ENCODE measurements at places on chromosomes 1 and 21.

GRCh38 chr1:230067871-230068620 lies 1.0 kb downstream of the GALNT2 start:
- DNase-seq = no peak

DNA sequence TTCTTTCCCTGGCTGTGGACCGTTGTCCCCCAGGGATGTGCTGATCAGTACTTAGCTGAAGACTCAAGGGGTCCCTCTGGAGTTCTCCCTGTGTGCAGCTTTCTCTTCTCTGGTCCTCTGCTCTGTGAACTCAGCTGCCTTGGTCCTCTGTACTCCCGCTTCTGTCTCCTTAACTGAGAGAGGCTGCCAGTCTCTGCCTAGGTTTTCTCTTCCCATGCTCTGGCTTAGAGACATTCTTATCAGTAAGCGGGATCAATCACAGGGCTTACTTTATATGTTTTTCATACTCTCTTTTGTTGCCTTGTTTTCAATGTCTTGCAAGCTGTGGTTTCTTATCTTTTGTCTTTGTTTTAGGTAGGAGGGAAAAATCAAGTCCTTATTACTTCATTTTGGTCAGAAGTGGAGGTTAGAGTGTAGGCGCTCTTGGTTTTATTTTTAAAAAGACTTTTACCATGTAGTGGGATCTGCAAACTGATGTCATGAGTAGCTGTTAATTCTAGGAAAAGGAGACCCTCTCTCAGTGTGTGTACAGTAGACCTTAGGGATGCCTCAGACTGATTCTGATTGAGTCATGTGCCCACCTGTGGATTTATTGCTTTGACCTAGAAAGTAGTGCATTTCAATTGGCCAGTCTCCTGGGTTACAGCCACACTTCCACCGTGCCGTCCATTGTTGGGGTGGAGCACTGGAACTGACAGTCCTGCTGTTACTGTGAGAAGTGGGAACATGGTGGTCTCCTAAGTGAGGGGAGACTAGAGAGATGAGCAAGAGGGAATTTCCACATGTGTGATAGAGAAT lies 46.6 kb downstream of the TTC3 start:
- no peak for DNase-seq

DNA sequence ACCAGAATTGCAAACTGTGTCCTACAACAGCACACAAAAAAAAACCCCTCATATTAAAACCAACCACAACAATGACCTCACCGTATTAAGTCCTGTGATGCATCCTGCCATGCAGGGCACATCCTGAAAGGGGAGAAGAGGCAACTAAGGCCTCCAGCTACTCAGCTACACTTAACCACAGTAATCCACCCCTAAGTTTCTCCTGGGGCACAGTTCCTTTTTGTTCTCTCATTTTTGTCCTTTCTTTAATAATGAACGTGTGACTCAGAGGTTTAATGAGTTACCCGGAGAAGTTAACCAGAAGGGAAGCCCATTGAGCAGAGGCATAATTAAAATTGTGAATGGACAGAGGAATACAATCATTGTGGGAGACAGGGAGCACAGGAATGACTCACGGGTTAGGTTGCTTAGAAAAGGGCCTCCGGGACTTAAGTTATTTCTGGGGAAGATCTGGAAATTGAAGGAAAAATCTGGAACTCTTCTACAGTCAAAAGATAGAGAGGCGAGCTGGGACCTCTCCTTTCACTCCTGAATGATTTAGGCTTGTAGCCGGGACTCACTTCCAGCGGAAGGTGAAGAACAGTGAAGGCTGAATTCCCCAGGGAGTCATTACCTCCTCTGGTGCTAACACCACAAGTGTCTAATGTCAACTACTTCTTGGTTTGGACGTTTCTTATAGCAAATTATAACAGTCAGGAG lies 36.9 kb upstream of the HIVEP3 start:
- no peak for DNase-seq

- DNase-seq = no peak
Measured at GRCh38 chr1:85135392-85135798, 65.4 kb downstream of the SYDE2 start.
